Activated CD4-positive, alpha-beta T cell treated with anti-CD3 and anti-CD28 coated beads, Interleukin-2, amount 10 ng/mL, durations not matched to agents 7 days and 5 days (primary cell): ENCODE measurements at places on chromosomes 7 and 10. TPM values are rescaled to one million over a fixed set of nuclear protein-coding genes. Genes with fewer than 3 reads are reported as not detected.

The ERVW-1 gene
- not detected for total RNA-seq

DNA sequence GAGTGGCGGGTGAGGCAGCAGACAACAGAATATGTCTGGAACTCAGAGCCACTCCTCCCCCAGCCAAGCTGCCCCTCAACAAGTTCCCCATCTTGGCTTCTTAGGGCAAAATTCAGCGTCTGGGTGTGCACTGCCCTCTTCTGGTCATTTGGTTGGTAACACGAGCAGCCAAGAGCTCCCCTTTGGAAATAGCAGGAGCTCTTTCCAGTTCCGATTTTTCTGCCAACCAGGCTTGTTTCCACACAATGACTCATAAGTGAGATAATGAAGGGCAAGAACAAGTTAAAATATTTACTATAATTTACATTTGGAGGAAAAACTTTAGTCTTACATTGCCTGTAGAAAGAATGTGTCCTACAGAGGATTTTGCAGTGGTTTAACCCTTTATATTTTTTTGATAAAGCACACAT is 70.5 kb downstream of the ADCYAP1R1 start:
- no peaks in the 10 kb centered on the region for H3K36me3 ChIP-seq
- DNase-seq, result peak; percentile 39
- H3K27me3 ChIP-seq, result peaks cover 2% of the 10 kb centered on the region
- no peak overlapping the region for H3K4me3 ChIP-seq
- H3K27ac ChIP-seq, result no peak overlapping the region

The EGFR gene
- not detected for total RNA-seq

The NRG3 gene
- not detected for total RNA-seq
